Mesenchymal stem cell (in vitro differentiated cells and primary cell): ENCODE measurements at places on chromosomes 6 and 20.

DNA sequence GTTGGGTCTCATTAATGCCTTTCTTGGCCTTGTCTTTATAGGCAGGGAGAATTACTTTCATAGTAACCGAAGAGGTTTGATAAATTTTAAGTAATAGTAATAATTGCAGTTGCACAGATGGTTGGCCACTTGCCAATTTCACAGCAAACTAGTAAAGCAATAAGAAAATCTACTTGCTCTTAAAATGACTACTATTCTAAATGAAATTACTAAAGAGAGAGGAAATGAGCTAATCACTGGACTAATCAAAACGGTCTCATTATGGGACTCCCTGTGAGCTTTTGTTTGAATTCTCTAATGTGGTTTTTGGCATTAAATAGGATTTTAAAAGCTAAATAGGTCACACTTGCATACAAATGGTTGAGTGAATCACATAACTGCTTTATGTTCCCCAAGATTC is 227.4 kb upstream of the PLN start:
- DNase-seq: no peak
- H3K4me1 ChIP-seq: peaks cover 4% of the 10 kb centered on the region
- no peaks in the 10 kb centered on the region for H3K36me3 ChIP-seq
- no peaks in the 10 kb centered on the region for H3K27me3 ChIP-seq

DNA sequence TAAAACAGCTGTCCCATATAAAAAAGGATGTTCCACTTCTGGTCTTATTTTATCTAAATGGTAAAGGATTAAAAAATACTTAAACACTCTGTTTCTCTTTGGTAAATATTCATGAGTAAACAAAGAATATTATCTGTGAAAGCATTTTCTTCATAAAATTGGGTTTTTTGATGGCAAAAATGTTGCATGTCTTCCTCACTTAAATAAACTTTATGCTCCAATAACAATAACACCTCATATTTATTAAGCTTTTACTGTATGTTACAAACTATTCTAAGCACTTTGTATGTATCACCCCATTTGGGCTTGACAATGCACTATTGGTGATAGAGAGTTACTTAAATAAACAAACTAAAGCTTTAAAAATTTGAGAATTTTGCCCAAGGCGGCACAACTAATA is 91.9 kb downstream of the PHIP start:
- H3K4me3 ChIP-seq: no peak overlapping the region
- no peaks in the 10 kb centered on the region for H3K4me1 ChIP-seq
- peaks cover 97% of the 10 kb centered on the region for H3K36me3 ChIP-seq
- no peaks in the 10 kb centered on the region for H3K27me3 ChIP-seq

- DNase-seq: no peak
- H3K27ac ChIP-seq: no peak overlapping the region
- H3K27me3 ChIP-seq: no peaks in the 10 kb centered on the region
- H3K36me3 ChIP-seq: no peaks in the 10 kb centered on the region
Observed at GRCh38 chr6:137763886-137764285, 103.2 kb upstream of the TNFAIP3 start.

- peaks cover 4% of the 10 kb centered on the region for H3K4me1 ChIP-seq
- DNase-seq: no peak
- H3K4me3 ChIP-seq: no peak overlapping the region
Observed at GRCh38 chr6:111730864-111731263, 125.2 kb upstream of the TRAF3IP2 start.

DNA sequence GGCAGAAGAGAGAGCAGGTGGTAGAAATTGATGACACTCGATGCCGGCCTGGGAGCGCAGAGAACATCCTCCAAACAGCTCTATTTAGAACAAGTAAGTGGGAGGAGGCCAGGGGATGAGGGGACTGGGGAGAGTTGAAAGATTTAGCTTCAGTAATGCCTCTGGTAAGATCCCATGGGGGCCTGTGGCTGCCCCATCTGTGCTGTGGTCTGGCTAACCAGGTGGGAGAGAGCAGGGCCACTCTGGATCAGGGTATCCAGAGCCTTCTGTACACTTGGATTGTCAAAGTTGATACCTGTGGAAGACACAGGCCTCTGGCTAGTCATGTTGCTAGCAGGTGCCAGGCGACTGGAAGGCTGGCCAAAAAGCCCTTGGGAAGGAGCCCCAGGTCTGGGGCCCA is 27.6 kb downstream of the NCOA5 start:
- no peak for DNase-seq
- peaks cover 70% of the 10 kb centered on the region for H3K36me3 ChIP-seq
- H3K4me3 ChIP-seq: no peak overlapping the region
- H3K27me3 ChIP-seq: peaks cover 22% of the 10 kb centered on the region
- H3K27ac ChIP-seq: no peak overlapping the region

DNA sequence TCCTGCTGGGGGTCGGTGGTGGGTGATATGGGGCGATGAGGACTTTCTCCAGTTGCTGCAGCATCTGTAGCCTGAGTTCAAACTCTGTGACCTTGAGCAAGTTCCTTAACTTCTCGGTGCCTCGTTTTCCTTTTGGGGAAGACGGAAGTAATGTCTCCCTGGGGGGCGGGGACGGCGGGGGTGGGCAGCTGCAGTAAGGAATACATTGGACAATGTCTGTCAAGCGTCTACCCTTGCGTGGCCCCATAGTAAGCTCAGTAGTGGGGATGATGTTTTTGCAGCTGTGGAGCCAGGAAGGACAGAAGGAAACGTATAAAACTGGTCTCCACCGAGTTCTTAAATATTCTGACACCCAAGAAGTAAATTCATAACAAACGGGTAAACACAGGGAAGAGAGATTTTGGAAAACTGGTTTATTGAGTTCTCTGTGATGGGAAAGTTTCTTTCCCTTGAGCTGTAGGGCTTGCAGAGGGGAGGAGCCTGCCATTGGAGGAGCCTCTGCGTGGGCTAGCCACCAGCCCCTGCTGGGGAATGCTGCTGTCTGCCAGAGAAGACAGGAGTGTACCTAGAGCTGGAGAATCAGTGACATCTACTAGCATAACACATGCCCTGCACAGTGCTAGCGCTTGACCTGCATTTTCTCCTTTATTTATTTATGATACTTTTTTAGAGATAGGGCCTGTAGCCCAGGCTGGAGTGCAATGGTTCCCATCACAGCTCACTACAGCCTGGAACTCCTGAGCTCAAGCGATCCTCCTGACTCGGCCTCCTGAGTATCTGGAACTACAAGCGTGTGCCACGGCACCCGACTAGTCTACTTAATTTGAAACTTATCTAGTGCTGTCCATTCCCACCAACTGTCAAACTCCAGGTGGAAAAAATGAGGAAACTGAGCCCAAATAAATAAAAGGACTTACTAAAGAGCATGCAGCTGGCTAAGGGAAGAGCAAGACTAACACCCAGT is 1.2 kb upstream of the ACSS1 start:
- H3K36me3 ChIP-seq: no peaks in the 10 kb centered on the region
- peaks cover 43% of the 10 kb centered on the region for H3K4me1 ChIP-seq
- no peak overlapping the region for H3K27ac ChIP-seq
- H3K4me3 ChIP-seq: peak overlapping the region; percentile 62
- H3K27me3 ChIP-seq: peaks cover 29% of the 10 kb centered on the region
- peak; percentile 6 for DNase-seq

DNA sequence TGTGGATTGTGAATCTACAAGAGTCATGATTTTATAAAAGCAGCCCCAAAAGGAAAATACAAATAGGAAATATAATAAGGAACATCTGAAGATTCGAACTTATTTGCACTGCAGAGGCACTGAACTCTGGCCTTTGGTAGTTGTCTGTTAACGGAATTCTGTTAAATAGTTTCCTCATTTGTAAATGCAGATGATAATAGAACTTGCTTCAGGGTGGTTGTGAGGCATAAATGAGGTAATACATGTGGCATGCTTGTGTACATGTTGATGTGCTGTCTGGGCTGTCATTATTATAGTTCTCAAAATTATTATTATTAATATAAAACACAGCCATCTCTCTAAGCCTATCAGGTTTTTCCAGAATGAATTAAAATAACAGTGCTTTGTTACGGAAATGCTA is 302.0 kb downstream of the NRN1 start:
- no peaks in the 10 kb centered on the region for H3K27me3 ChIP-seq
- H3K4me1 ChIP-seq: no peaks in the 10 kb centered on the region
- no peak for DNase-seq
- H3K36me3 ChIP-seq: peaks cover 4% of the 10 kb centered on the region
